ENCODE measurements at places on chromosomes 4 and X.
A peak's percentile ranks its signal among the peaks of the same experiment; 100 is the strongest.

- DNase-seq, result no peak
Observed at GRCh38 chr4:48180234-48180633, 46.2 kb upstream of the TXK start.

GRCh38 chrX:16664626-16665025 lies 14.7 kb downstream of the S100G start:
- no peak for DNase-seq

DNA sequence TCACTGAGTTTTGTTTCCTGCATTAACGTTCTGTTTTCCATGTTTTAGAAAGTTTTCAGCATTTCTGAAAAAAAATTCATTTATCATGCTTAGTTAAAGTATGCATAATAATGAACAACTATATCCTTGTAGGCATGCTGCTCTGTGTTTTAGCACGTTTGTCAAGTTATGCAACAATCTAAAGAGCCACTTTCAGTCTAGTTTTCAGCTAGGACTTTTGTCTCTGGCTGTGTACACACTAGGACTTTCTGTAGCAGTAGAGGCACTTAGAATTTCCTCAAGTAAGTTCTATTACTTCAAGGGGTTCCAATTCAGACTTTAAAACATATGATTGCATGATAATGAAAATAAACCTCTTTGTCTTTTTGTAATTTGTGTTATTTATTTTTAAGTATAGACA lies 12.4 kb downstream of the DCAF8L1 start:
- DNase-seq, result no peak

DNA sequence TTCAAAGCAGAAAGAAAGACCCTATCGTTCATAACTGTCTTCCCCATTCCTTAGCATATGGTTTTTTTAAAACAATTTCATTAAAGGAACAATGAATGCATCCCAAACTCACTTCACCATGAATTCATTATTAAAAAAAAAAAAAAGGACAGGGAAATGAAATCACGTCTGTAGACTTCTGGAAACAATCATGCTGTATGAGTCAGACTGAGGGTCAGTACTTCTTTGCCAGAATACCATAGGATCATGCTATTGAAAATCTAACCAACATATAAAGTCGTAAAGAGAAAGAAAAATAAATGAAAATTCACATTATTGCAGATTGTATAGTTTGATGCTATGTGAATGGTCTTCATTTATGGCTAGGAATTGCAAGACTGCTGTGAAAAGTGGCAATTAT lies 144.4 kb downstream of the PCDH18 start:
- no peak for DNase-seq

- DNase-seq, result peak; percentile 10
Observed at GRCh38 chr4:83503974-83504373, 19.1 kb upstream of the ABRAXAS1 start.

GRCh38 chr4:147576084-147576483 lies 41.1 kb upstream of the TMEM184C start:
- DNase-seq, result no peak

- no peak for DNase-seq
Observed at GRCh38 chr4:37909332-37910090, 18.6 kb downstream of the TBC1D1 start.

DNA sequence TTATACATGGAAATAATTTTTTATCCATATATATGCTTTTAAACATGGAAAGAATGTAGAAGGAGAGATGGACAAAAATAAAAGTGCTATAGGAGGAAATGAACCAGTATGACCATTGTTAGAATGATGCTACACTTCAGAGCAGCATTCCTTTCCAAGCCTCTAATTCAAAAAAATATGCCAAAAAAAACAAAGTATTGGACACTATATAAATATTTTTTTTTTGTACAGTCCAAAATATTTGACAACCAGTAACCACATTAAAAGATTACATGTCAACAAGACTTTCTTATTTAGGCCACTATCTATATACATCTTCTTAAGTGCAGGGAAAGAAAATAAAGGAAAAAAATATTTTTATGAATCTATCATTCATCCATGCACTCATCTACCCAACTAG lies 198.6 kb downstream of the LRBA start:
- DNase-seq, result no peak

- DNase-seq, result no peak
Observed at GRCh38 chr4:56650262-56651055, 30.6 kb downstream of the HOPX start.

GRCh38 chr4:82282875-82283274 lies 90.9 kb downstream of the HNRNPD start:
- DNase-seq, result no peak

GRCh38 chr4:169117591-169118081 lies 107.6 kb upstream of the CBR4 start:
- DNase-seq, result no peak

DNA sequence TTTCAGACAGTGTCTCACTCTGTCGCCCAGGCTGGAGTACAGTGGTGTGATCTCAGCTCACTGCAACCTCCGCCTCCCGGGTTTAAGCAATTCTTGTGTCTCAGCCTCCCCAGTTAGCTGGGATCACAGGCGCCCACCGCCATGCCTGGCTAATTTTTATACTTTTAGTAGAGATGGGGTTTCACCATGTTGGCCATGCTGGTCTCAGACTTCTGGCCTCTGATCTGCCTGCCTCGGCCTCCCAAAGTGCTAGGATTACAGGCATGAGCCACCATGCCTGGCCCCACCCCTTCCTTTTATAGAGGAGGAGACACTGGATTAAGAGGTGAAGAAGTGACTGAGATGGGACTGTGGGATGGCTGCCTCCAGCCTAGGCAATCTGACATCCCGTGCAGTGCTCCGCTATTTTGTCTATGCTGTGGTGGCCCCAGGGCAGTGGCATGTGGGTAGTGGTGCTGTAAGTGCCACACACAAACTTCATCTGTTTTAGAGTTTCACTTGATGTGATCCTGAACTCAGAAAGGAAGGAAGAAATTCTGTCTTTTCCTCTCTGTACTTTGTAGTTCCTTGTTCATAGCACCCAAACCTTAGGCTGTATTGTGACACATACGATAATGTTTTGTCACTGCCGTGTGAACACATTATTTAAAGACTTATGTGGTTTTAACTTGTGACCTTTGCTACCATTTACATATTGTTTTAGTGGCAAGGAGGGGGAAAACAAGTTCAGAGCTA lies 48.9 kb downstream of the FNIP2 start:
- DNase-seq, result no peak

GRCh38 chrX:2474280-2474962 lies 26.4 kb downstream of the DHRSX start:
- DNase-seq, result no peak

GRCh38 chr4:129264008-129264657 lies 168.2 kb downstream of the C4orf33 start:
- DNase-seq, result no peak

- no peak for DNase-seq
Observed at GRCh38 chr4:62717154-62717553, 1517.0 kb downstream of the ADGRL3 start.

GRCh38 chrX:150164971-150165600 lies 198.0 kb upstream of the MAMLD1 start:
- DNase-seq, result no peak

- DNase-seq, result no peak
Observed at GRCh38 chr4:4752576-4753401, 106.7 kb upstream of the MSX1 start.

- DNase-seq, result no peak
Observed at GRCh38 chr4:10343656-10344055, 113.6 kb downstream of the ZNF518B start.

DNA sequence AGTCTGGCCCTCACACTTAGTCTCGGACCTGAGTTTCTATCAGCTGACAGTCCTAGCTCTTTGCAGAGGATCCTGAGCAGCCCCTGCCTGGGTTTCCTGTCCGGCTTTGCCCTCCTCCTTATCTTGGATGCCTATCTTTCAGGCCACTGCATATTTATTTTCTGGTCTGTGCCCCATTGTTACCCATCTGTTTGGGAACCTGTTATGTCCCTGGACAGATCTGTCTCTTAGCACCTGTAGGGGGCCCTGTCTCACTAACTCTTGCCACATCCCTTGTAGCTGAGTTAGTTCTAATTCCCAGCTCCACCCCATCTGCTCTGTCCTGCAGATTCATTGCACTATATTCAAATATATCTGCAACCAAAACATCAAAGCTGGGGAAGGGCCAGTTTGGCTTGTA lies 514.9 kb upstream of the LCORL start:
- DNase-seq, result no peak

GRCh38 chr4:149211876-149212275 lies 603.8 kb downstream of the IQCM start:
- no peak for DNase-seq

- peak; percentile 51 for DNase-seq
Observed at GRCh38 chr4:6198768-6199421, 1.5 kb downstream of the JAKMIP1 start.

DNA sequence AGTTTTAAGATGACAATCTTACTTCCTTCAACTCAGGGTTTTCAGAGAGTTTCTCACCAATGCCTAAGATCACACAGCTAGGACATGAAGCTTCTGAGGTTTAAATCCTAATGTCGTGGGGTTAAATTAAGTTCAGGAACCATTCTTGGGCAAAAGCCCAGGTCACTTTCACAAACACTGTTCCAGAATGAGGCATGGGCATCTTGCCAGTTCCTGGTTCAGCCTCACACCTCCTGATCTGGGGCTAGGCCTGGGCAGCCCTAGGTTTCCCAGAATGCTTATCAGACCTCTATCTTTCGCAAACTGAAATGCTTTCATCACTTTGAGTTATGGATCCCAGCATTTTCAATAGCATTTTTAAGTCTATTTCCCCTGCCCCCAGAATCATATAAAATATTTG lies 224.8 kb upstream of the EDA2R start:
- DNase-seq, result no peak

DNA sequence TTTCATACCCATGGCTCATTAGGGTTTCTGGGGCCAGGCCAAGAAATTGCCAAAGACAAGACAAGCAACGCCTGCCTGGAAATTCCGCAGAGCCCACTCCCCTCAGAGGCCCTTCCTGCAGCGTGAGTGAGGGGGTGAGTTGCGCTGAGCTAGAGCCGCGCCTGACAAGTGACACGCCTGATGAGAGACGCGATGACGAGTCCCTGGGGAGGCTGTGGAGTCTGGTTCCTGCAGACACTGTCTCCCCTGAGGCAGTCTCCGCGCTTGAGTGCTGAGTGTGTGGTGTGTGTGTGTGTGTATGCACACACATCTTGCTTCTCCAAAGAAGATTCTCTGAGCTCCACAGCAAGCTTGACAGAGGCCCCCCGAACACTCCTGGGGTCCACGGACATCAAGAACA lies 269.8 kb downstream of the BCOR start:
- DNase-seq, result no peak

DNA sequence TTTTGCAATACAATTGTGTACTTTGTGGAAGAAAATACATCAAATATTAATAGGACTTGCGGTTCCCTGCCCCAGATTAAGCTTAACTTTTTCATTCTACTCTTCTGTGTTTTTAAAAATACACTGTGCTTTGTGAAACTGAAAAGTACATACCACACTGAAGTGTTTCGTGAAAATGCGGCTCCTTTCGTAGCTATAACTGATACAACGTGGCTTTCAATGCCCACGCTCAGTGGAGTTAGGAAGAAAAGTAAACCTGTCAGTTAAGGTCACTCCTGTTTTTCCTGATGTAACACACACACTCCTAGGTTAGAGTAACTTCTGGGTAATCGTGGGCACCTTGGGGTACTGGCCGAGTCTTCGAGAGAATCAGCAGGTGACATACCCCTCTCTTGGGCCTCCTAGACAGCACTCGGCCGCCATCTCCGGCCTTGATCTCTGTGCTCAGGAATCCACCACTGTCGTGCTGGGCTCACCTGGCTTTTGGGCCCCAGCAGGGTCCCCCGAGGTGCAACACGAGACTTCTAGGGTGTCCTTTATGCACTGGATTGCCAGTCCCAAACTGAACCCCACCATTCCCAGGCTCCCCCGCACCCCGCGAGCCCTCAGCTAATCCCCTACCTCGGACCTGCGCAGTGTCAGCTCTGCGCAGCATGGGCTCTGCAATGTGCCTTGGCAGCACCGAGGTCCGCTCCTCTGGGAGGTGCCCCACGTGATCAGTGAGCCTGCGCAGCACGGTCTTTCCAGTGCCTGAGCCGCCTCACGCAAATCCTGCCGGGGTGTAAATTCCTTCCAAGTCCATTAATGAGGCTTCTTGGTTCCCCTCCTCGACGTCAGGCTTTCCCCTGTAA lies 162.6 kb upstream of the INTU start:
- no peak for DNase-seq

GRCh38 chr4:71498002-71498401 lies 159.2 kb downstream of the SLC4A4 start:
- no peak for DNase-seq

GRCh38 chr4:15270201-15270600 lies 157.6 kb upstream of the C1QTNF7 start:
- no peak for DNase-seq

- DNase-seq, result no peak
Observed at GRCh38 chr4:94635177-94635576, 122.6 kb upstream of the BMPR1B start.
